ENCODE measurements at places on chromosomes 11 and 22.

- no peak for DNase-seq
These were observed 85.6 kb downstream of the CADM1 start for GRCh38 chr11:115418626-115419025.

DNA sequence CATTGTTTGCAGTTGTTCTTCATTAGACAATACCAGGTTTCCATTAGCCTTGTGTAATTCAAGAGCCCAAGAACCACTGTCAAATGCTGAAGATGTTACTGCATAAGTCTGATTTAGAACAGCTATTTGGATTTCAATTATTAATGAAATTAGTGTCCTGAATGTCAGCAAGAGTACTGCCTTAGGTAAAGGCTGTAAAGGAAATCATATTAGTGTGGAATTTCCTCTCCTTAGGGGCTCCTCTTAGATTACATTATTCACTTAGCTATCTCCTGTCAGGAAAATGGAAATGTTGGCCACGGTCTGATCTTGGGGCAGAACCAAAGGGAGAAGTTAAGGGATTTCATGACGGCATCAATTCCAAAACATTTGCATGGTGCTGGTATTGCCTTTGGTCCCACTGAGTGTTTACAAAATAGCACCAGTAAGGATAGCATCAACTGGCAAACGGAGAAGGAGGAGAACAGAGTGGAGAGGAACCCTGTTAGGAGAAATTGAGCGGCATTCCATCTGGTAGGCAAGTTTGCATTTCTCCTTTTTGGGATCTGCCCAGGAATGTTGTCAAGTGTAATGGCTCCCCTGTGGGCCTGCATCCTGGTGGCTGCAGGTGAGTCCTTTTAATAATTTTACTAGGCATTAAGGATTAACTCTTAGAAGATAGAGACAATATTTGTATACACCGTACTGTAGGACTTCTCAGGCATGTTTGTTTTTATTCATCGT lies at the start of gene HTR3B:
TSS of gene HTR3B (plus strand) at position 418 of the 723 bp plus-strand sequence. CDS start at position 556, 138 bp downstream.
- DNase-seq = no peak

DNA sequence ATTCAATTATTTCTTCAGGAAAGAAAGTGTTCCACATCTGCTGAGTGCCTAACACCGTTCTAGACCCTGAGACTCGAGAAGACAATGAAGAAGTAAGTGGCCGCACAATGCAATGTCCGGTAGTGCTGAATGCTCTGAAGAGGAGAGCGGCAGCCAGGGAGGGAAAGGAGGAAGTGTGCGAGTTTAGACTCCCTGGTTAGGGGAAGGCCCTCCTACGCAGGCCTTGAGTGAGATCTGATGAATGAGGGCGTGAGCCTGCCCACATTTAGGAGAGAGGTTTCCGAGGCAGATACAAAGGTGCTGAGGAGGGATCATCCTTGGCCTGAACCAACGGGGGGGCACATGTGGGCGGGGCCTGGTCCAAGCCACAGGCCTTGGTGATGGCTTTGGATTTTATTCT lies 558.6 kb downstream of the NTM start:
- no peak for DNase-seq

DNA sequence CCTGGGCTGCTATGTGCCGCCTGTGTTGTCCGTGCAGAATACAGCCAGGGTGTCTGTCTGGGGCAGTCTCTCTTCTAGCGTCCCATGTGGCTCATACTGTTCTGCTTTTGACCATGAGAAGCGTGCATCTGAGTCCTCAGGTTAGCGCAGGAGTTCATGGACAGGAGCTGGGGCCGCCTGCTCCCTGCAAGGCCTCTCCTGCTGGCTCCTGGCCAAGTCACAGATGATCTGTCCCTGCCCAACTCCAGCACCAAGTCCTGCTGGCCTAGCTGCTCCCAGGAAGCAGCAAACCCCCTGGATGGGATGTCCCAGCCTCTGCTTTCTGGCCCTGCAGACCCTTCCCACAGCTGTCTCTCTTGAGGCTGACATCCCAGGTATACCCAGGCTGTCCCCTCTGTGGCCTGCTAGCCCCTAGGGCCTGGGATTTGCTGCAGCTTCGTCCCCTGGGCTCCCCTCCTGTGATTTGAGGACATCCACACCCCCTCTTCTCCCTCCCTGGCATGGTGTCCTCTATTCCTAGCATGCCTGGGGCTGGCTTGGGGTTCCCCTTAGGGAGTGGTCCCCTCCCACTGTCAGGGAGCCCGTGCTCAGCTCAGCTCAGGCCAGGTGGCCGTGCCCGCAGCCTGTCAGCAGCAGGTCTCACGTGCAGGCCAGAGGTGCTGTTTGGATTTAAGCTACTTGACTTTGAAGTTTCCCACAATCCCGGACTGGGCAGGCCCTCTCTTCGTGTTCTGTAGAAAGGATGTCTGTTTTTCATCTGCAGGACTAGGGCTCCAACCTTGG lies 17.8 kb downstream of the PRR5 start:
- DNase-seq = no peak

DNA sequence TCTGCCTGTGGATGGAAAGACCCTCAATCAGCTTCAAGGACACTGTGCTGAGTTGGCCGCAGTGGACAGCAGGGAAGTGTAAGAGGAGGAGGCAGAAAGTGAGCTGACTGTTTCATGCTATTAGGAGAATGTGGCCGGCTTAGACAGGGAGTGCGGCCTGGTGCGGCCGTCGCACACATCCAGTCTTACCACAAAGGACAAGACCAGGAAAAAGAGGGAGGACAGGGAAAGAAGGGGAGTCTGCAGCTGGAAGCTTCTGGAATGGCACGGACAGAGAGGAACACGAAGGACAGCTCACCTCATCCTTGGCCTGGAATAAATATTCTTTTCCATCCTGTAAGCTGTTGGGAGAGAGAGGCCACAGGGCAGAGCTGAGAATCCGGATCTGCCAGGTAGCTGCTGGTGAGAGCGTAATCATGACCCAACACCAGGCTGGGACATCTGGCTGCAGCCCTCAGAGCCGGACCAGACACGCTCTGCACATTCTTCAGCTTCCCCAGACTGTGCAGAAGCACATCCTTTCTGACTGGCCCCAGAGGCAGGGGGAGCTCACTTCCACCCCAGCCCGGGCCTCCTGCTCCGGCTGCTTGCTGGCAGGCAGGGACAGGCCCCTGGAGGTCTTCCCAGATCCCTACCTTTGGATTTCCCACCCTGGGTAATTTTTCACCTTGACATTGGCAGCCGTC lies 8.6 kb upstream of the RBM4B start:
- DNase-seq = no peak

GRCh38 chr11:13963169-13963948 lies 836 bp downstream of the SPON1 start:
- DNase-seq = no peak

- DNase-seq = peak; percentile 72
These were observed 63.5 kb upstream of the ZC3H12C start for GRCh38 chr11:110029714-110030113.

GRCh38 chr11:64146036-64146955 lies 19.6 kb downstream of the MACROD1 start:
- peak; percentile 3 for DNase-seq

DNA sequence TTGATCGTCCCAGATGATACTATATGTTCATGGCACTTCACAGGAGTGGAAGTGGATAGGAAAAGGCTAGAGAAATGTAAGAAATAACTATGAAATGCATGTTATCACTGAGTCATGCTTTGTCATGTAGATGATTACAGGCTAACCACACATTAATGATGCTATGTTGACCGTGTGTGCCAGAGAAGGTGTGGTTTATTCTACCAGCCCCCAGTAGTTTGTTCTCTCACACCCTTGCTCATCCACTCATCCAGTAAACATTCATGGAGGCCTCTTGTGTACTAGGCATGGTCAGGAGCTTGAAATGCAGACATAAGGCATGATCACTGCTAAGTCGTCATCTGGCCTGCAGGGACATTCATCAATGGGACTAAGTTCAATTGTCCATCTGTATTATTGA lies 153.0 kb upstream of the PITPNB start:
- no peak for DNase-seq

GRCh38 chr22:43293655-43294392 lies 49.3 kb downstream of the SCUBE1 start:
- DNase-seq = peak; percentile 21

- DNase-seq = no peak
These were observed 327 bp upstream of the MED17 start for GRCh38 chr11:93783765-93784144.

DNA sequence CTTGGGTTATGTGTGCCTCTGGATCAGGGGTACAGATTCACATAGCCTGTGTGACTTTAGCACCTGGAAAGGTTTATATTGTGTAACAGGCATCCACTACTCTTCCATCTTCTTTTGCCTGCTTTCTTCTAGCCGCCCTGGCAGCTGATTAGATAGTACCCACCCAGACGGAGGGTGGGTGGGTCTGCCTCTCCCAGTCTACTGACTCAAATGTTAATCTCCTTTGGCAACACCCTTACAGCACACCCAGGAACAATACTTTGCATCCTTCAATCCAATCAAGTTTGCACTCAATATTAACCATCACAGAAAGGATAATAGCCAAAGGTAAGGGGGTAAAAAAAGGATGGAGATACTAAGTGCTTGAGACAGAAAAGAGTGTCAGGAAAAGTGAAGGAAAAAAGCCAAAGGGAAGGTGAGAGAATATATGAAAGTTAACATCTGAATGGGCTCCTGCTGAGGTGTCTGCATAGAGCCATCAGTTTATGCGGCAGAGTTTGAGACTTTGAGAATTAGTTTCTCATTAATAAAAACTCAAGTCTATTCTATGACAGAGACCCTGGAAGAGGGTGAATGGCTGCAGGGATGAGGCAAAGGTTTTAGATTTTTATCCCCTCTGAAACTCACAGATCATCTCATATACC lies 2.6 kb upstream of the OR51B6 start:
- DNase-seq = no peak

GRCh38 chr11:43554148-43554473 lies 126.4 kb upstream of the HSD17B12 start:
- DNase-seq = no peak
